ENCODE measurements at places on chromosomes 1 and 21.

DNA sequence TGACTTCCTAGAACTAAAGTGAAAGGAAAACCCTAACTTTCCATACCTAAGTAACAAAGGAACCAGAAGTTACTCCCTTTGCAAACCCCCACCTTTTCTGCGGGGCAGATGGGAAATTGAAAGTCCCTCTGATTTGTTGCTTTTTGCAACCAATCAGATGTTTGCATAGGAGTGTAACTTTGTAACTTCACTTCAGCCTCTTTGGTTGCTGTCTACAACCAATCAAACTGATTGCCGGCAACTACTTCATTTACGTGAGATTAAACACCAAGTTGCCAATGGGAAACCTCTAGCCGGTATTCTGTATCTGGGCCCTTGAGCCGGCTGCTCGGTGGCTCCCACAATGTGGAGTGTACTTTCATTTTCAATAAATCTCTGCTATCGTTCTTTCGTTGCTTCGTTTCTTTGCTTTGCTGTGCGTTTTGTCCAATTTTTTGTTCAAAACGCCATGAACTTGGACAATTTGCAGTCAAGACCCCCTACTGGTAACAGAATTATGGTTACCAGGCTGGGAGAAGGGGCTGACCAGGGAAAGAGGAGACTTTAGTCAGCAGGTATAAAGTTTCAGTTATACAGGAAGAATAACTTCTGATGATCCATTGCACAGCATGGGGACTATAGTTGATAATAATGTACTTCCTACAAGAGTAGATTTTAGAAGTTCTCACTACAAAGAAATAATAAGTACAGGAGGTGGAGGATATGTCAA, 69.2 kb upstream of the RGS2 start:
- no peak for DNase-seq

- no peak for DNase-seq
These were observed 57.4 kb upstream of the TMPRSS15 start for GRCh38 chr21:18460979-18461378.

GRCh38 chr1:111983500-111983899, 6.0 kb downstream of the KCND3 start:
- no peak for DNase-seq

- DNase-seq, result no peak
These were observed 11.8 kb downstream of the ACOT11 start for GRCh38 chr1:54559771-54560231.

DNA sequence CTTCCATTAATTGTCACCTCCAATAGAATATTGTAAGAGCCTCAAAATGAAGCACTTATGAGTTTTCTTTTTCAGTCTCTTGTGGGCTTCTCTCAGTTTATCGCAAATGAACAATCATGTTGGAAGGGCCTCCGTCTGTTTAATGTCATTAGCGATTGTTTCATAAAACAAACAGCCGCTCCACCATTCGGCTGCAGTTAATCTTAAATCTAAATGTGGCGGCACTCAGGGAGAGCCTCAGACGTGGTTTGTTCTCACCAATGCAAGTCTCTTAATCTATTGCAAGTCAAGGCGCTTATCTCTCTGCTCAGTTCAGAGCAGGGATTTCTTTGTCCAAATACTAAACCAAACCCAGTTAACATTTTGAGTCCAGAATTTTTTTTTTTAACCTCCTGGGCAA, 34.9 kb upstream of the ESRRG start:
- no peak for DNase-seq

Measured in T-helper 2 cell (primary cell).